ENCODE measurements at places on chromosomes 4 and X. TPM values are rescaled to one million over a fixed set of nuclear protein-coding genes. Genes with fewer than 3 reads are reported as not detected.

Gene TBC1D19
- total RNA-seq = 8.0 TPM

Gene CCSER1
- not detected for total RNA-seq

Gene TGIF2LX
- not detected for total RNA-seq

Gene MAOA
- total RNA-seq = 32.4 TPM

Gene PPBP
- not detected for total RNA-seq

Gene SRPX
- 164 TPM for total RNA-seq

Gene BEX1
- 1.00 TPM for total RNA-seq

Gene CXCR3
- total RNA-seq = not detected

Gene CLDN22
- total RNA-seq = not detected

Gene CENPVL2
- not detected for total RNA-seq

Gene ZNF711
- total RNA-seq = 0.13 TPM

Gene NBDY
- total RNA-seq = 19.8 TPM

Gene SFRP2
- not detected for total RNA-seq

Gene C1QTNF7
- total RNA-seq = not detected

Gene LGI2
- total RNA-seq = not detected

All from mammary microvascular endothelial cell (primary cell).